ENCODE measurements at places on chromosomes 7 and 10.

DNA sequence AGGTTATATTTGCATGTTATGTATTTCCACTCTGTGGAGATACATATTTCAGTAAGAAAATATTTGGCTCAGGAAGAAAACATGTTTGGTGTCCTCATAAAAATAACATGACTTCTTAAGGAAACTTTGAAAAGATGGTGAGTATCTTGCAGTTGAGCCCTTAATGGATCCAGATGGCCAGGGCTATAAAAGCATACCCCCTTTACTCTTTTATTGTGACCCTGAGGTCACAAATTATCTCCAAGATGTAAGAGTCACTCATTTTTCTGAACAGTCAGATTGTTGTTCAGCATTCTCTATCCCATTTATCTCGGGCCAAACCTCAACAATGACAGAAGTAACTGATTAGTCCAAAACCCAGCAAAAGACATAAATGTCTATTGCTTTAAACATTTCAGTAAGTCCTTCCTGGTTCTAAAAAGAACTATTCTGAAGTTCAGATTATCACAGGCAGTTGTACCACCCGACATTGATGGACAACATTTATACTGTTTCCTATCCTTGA, 539.4 kb downstream of the PARD3 start:
- no peak for DNase-seq

DNA sequence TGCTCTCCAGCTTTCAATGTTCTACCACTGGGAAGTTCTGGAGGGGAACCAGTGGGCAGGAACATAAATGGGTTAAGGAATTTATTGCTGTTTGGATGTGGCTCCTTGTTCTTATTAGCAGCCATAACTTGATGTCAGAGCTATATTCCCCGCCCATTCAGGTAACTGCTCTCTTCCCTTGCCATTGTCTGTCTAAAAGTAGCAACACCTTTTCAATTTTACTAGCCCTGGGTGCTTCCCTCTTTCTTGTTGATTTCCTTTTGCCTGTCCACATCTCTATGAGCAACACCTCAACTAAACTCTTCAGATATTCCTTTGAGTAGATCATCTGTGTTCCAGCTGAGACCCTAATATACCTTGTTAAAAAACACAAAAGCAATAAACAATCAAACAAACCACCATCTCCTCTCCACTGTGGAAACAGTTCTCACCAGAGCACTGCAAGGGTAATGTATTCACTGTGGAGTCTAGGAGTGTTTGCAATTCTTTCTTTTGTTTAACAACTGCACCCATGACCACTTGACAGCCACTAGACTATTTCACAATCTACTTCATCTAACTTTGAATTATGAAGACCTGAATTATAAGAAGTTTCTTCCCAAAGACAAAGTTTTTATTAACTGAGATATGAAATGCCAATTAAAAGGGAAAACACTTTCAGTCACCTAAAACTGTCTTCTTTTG, 436.7 kb downstream of the IPMK start:
- no peak for DNase-seq

GRCh38 chr10:34748767-34749166, 66.3 kb downstream of the PARD3 start:
- DNase-seq = no peak

DNA sequence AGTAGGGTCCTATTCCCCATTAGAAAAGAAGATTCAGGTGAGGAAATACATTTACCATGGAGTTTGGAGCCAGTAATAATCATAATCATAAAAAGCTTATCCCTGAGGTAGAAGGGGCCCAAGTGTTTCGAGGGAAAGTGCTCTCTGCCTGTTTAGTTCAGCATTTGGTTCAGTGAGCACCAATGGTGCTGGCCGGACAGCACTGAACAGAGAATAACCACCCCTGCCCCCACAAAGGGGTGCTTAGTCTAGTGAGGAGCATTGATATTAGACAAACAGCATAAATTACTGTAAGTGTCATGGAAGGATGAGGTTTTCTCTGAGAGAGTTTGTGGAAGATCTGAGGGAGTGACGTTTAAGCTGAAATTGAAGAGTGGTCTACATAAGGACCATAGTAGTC, 21.6 kb upstream of the ATE1 start:
- DNase-seq = no peak

DNA sequence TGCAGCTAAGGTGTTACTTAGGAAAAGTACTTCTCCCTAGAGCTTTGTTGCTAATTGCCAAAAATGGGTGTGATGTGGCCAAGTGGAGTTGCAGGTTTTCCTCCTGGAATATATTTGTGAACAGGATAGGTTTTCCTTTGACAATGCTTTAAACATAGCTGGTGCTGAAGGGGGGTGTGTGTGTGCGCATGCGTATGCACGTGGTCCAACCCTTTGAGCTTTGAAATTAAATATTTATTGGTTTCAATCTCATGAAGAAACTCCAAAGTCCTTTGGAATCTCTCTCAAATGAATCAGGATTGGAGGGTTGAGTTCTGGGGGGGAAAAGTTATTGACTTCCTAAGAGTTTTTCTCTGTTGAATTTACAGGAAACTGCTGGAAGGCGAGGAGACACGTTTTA, 11.1 kb downstream of the INA start:
- no peak for DNase-seq

GRCh38 chr10:100506596-100507356, 12.9 kb downstream of the SEC31B start:
- DNase-seq = no peak

GRCh38 chr7:10308276-10308675, 665.4 kb upstream of the PHF14 start:
- no peak for DNase-seq

DNA sequence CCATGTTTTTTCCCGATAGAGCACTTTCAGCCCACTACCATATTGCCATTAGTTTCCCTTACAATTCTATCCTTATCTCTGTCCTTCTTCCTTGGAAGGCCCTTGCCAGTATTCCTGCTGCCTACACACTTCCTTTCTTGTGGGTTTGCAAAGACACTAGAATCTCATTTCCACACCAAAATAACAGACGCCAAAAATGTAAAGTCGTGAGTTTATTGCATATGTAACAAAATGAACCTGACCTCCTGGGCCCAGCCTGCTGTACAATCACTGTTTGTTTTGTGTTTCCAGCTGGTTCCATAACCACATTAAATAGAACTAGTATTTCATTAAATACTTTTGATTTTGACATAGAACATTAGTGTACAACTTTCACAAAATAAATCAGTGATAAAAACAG, 116.7 kb downstream of the SMURF1 start:
- DNase-seq = no peak

- no peak for DNase-seq
Measured at GRCh38 chr10:33676606-33677339, 342.3 kb upstream of the NRP1 start.

DNA sequence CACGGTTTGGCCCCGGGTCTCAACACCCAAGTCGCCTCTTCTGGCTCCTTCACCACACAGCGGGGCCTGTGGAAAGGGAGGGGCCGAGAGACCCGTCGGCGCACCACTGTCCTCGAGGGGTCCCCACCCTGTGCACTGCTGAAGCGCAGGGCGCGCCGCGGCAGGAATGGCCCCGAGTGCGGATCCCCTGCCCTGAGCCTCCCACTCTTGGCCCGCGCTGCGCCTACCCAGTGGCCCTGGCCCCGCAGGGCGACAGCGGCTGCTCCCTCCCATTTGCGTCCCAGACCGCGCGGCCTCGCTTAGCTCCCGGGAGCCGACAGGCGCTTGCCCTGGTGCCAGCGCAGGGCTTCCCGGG, 2.1 kb upstream of the SFMBT2 start:
- DNase-seq = no peak

GRCh38 chr7:46079421-46079820, 158.3 kb upstream of the IGFBP3 start:
- DNase-seq = no peak

DNA sequence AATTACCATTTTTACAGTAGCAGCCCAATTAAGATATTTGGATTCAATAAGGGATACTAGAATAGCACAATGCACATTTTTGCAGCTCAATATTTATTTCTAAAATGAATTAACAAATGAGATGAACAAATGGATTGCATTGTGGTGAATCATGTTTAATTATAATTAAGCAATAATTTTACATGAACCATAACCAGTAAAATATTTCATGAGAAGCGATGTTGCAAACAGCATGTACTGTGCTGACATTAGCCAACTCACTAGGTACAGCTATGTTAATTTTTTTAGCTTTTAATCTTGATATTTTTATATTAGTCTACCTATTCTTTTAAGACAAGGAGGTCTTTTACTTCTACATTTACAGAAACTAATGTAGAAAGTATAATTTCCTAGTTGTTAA, 399.1 kb upstream of the AKR1E2 start:
- DNase-seq = no peak

DNA sequence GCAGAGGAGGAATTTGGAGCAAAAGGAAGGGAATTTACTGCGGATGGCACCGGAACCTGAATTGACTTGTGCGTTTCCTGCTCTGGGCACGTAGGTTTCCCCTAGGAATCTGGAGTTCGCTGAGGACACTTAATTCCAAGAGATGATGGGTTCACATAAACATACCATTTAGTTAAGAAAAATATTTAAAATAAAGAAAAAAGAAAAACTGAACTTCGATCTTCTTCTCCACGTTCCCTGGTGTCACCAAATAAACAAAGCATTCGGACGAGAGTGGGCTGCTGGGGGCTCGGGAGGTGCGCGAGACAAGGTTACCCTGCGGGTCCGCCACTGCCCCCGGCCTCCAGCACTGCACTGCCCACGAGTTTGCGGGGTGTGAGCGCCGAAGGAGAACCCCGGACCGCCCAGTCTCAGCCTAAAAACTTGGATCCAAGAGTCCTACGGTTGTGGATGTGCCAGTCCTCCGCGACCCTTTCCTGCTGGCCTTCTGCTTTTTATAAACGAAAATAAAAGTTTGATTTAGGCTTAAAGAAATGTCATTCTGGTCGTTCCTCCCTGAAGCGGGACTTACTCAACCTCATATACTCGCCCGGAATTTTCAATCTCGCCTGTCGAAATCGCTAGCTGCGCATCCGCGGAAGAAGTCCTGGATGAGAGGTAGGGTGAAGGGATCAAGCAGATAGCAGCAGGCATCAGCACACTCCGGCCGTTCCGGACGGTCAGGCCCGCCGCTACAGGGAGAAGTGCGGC, 30.3 kb downstream of the SKIDA1 start:
- no peak for DNase-seq

- no peak for DNase-seq
Measured at GRCh38 chr7:18201350-18201749, 173.7 kb upstream of the PRPS1L1 start.

DNA sequence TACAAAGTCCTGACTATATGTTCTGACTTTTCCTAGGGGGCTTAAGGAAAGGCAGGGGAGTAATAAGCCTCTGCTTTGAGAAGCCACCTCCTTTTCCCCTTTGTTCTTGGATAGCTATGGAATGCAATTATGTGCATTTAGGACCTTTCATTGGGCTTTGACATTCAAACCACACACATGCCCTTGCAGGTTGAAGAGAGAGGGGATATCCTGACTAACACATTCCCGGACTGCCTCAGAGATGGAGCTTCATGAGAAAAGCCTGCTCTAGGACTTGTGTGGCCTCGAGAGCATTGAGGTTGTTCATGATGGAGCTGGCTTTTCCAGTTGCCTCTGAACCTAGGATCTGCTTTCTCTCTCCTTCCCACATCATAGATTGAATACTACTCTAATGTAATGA, 694.5 kb downstream of the LRMDA start:
- no peak for DNase-seq

- DNase-seq = peak; percentile 71
Measured at GRCh38 chr7:50349963-50350944, 45.7 kb downstream of the IKZF1 start.

DNA sequence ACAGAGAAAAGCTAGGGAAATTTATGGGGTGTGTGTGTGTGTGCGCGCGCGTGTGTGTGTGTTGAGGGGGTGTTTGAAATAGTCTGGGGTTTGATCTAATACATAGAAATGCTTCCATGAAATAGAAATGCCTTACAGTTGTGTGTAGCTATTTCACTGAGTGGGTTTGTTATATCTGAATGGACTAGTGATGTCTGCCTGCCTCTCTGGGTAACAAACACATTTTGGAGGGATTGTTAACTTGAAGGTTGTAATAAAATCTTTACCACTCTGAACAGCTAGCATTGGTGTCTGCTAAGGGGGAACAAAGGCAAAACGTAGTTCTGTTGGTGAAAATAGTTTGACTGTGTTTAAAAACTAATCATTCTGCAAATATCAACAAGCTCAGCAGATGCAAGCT, 509.3 kb downstream of the LRMDA start:
- DNase-seq = no peak

GRCh38 chr7:35019801-35020200, 17.5 kb downstream of the DPY19L1 start:
- DNase-seq = no peak

DNA sequence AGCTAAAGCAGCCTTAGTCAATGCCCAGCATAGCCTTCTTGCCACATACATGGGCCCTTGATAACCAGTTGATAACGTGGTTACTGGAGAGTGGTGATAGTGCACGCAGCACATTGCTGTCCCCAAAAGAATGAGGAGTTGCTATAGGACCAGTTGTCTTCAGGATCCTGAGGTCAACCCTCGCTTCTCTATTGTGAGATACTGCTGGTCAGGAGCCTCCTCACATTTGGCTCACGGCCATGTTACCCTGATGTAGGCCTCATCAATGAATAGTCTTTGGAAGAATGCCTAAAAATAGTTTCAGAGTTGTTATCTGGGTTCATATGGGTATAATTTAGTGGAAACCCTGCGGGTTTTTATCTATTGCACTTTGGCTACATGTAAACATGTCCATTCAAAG, 230.7 kb downstream of the VTI1A start:
- no peak for DNase-seq

DNA sequence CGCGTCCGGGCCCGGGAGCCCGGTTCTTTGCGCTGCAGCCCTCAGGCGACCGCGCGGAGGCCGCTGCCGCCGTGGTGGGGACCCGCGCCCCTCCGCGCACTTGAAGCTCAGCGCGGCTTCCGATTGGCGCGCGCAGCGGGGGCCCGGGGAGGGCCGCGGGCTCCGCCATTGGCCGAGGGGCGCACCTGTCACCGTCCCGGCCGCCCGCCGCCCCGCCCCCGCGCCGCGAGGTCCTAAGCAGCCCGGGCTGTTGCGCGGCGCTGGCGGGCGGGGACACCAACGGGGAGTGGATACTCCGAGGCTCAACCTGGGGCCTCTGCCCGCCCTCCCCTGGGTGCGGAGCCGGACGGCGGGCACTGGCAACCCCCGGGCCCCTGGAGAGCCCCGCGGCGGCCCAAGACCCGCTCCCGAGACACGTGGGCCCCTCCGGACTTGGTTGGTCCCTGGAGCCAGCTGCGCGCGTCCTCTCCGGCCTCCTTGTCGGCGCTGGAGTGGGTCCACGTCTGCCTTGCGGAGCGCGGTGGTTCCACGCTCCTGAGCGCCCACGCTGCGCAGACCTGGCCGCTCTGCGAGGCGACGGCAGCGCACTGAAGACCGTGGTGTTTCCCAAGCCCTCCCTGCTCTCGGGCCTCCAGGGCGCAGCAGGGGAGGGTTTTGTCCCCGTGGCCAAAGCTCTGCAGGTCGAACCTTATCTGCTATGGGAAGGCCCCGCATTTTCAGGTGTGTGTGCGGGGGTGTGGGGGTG, at the start of gene MNX1:
MNX1 (minus strand) TSS at position 76 of the 745 bp plus-strand sequence. CDS start 313 bp downstream, outside the sequence.
- peak; percentile 44 for DNase-seq

- no peak for DNase-seq
Measured at GRCh38 chr10:31466313-31466712, 147.3 kb downstream of the ZEB1 start.
